ENCODE measurements at places on chromosomes 3 and 15. TPM values are rescaled to one million over a fixed set of nuclear protein-coding genes. Genes with fewer than 3 reads are reported as not detected.

LIPH gene
- 0.13 TPM for total RNA-seq

GRK7 gene
- not detected for total RNA-seq

DCLK3 gene
- total RNA-seq: not detected

GOLGA8G gene
- not detected for total RNA-seq

CLDN18 gene
- not detected for total RNA-seq

MAP6D1 gene
- total RNA-seq: 0.51 TPM

TTC21A gene
- 0.90 TPM for total RNA-seq

IL17RE gene
- 0.13 TPM for total RNA-seq

EPHB1 gene
- total RNA-seq: 3.8 TPM

STAC gene
- 2.1 TPM for total RNA-seq

LRRN1 gene
- not detected for total RNA-seq

CAND2 gene
- 1.8 TPM for total RNA-seq

TP63 gene
- not detected for total RNA-seq

NTRK3 gene
- total RNA-seq: not detected

C2CD4B gene
- total RNA-seq: 28.2 TPM

TMF1 gene
- 20.9 TPM for total RNA-seq

GNB5 gene
- total RNA-seq: 49.3 TPM

IRAK2 gene
- total RNA-seq: 60.3 TPM

PEAK1 gene
- 59.6 TPM for total RNA-seq

LEKR1 gene
- total RNA-seq: 0.26 TPM

TRH gene
- total RNA-seq: not detected

MST1R gene
- 0.13 TPM for total RNA-seq

DUOX1 gene
- not detected for total RNA-seq

EFCAB12 gene
- total RNA-seq: under 0.01 TPM

COMMD2 gene
- 23.1 TPM for total RNA-seq

ABI3BP gene
- 16.2 TPM for total RNA-seq

FETUB gene
- total RNA-seq: not detected

OIP5 gene
- 3.3 TPM for total RNA-seq

GATA2 gene
- 6.7 TPM for total RNA-seq

NDN gene
- 20.3 TPM for total RNA-seq

WWTR1 gene
- total RNA-seq: 213 TPM

ACAP2 gene
- total RNA-seq: 36.2 TPM

ZNF385D gene
- total RNA-seq: 4.2 TPM

RFTN1 gene
- 19.3 TPM for total RNA-seq

INSYN1 gene
- 0.51 TPM for total RNA-seq

LARP6 gene
- total RNA-seq: 9.1 TPM

GPR27 gene
- not detected for total RNA-seq

PAQR5 gene
- not detected for total RNA-seq

Measured in dermis microvascular lymphatic vessel endothelial cell (primary cell).